A549 treated with DMSO at 1 μM for 4 hours (cell line): ENCODE measurements at places on chromosomes 5 and 9. TPM values are rescaled to one million over a fixed set of nuclear protein-coding genes. Genes with fewer than 3 reads are reported as not detected.

DOCK8 gene
- total RNA-seq = 0.26 to 0.55 TPM (median 0.34 TPM) in 5 replicates

FBP2 gene
- not detected in 5 replicates for total RNA-seq

CCNO gene
- total RNA-seq = 7.1 to 8.7 TPM (median 8.6 TPM) in 5 replicates

ADAMTS6 gene
- total RNA-seq = 0.05 to 0.18 TPM (median 0.08 TPM) in 5 replicates

CMBL gene
- total RNA-seq = 19.2 to 23.5 TPM (median 22.2 TPM) in 5 replicates

SPINK13 gene
- total RNA-seq = not detected in 5 replicates

EGFLAM gene
- 0.06 to 0.18 TPM (median 0.08 TPM) in 3 of 5 replicates, not detected in the others for total RNA-seq

NLN gene
- 54.2 to 78.1 TPM (median 67.9 TPM) in 5 replicates for total RNA-seq

MEIKIN gene
- not detected in 5 replicates for total RNA-seq

MARCHF3 gene
- 0.90 to 1.5 TPM (median 1.1 TPM) in 5 replicates for total RNA-seq

IL3 gene
- not detected in 5 replicates for total RNA-seq

RASEF gene
- 9.2 to 11.3 TPM (median 11.0 TPM) in 5 replicates for total RNA-seq

RLN2 gene
- total RNA-seq = 0.19 to 0.47 TPM (median 0.24 TPM) in 4 of 5 replicates, not detected in the other

FGF10 gene
- not detected in 5 replicates for total RNA-seq

DUSP1 gene
- total RNA-seq = 223 to 327 TPM (median 295 TPM) in 5 replicates

MRPS27 gene
- 56.3 to 64.6 TPM (median 63.5 TPM) in 5 replicates for total RNA-seq

CDHR2 gene
- 0.04 to 0.08 TPM (median 0.06 TPM) in 5 replicates for total RNA-seq

CCL27 gene
- total RNA-seq = 0.27 to 0.39 TPM (median 0.34 TPM) in 4 of 5 replicates, not detected in the other

SLCO6A1 gene
- not detected in 5 replicates for total RNA-seq

DIPK1B gene
- 7.1 to 10.2 TPM (median 8.0 TPM) in 5 replicates for total RNA-seq

ESM1 gene
- not detected in 5 replicates for total RNA-seq

IFNW1 gene
- total RNA-seq = not detected in 5 replicates

IL4 gene
- total RNA-seq = not detected in 5 replicates

F2RL2 gene
- total RNA-seq = 6.0 to 6.8 TPM (median 6.6 TPM) in 5 replicates

SNX18 gene
- 5.2 to 8.0 TPM (median 7.0 TPM) in 5 replicates for total RNA-seq

TAF1L gene
- 0.02 TPM in 1 of 5 replicates, not detected in the others for total RNA-seq

SPINK4 gene
- 0.40 TPM in 1 of 5 replicates, not detected in the others for total RNA-seq

SLC44A1 gene
- 23.6 to 35.5 TPM (median 31.0 TPM) in 5 replicates for total RNA-seq

SPINK5 gene
- total RNA-seq = not detected in 5 replicates
